HFFc6 (cell line): ENCODE measurements at places on chromosomes 13 and 19. TPM values are rescaled to one million over a fixed set of nuclear protein-coding genes. Genes with fewer than 3 reads are reported as not detected.

GRCh38 chr13:109938255-109938936, 152.0 kb upstream of the IRS2 start:
- DNase-seq: peak; percentile 63

DNA sequence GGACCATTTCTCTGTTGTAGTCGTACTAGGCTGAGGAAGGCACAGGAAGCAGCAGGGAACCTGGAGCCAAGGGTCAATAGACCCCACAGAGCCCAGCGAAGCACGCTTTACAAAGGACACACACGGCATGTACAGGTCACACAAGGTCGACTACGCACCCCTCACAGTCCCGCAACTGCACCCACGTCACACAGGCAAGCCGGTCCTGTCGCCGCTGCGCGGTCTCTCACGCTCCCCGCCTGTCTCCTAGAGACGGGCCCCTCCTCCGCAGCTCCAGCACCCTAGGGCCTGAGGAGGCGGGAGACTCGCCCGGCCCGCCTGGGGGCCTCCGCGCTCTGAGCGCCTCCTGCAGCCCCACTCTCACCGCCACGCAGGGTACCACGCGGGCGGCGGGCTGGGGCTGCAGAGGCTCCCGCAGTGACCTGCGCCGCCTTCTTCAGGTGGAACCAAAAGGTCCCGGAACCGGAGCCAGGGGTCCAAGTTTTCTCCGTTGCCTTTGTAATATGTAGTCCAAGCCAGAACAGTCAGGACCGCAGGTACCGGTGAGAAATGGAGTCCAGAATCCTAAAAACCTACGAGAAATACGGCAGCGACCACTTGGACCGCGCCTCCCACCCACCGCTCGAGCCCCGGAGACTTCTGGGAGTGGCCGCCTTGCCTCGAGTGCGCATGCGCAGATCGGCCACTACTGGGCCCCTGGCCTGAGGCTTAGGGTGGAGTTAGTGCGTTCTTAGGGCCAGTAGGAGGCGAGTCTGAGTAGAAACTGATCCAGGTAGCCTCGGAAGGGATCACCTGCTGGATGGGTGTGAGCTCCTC, at the start of gene ZNF607:
Gene ZNF607, minus strand, starts transcription at position 651 of the 816 bp plus-strand sequence. CDS start 8,143 bp downstream, outside the sequence.
- peak; percentile 84 for DNase-seq

GRCh38 chr13:54016542-54016941, 987.9 kb downstream of the OLFM4 start:
- DNase-seq: no peak

DNA sequence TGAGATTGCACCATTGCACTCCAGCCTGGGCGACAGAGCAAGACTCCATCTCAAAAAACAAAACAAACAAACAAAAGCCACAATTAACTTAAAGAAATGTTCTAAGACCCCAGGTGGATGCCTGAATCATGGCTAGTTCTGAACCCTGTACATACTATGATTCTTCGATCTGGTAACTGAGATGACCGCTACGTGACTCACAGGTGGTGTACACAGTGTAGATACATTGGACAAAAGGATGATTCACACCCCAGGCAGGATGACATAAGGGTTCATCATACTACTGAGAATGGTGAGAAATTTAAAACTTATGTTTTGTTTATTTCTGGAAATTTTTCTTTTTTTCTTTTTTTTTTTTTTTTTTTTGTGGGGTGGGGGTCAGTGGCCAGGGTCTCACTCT, 6.5 kb downstream of the ZNF426 start:
- DNase-seq: peak; percentile 24

Gene CARD8
- total RNA-seq: 9.5 and 15.0 TPM in 2 replicates

Gene EVI5L
- 28.8 to 32.5 TPM (median 29.1 TPM) in 3 replicates for total RNA-seq

DNA sequence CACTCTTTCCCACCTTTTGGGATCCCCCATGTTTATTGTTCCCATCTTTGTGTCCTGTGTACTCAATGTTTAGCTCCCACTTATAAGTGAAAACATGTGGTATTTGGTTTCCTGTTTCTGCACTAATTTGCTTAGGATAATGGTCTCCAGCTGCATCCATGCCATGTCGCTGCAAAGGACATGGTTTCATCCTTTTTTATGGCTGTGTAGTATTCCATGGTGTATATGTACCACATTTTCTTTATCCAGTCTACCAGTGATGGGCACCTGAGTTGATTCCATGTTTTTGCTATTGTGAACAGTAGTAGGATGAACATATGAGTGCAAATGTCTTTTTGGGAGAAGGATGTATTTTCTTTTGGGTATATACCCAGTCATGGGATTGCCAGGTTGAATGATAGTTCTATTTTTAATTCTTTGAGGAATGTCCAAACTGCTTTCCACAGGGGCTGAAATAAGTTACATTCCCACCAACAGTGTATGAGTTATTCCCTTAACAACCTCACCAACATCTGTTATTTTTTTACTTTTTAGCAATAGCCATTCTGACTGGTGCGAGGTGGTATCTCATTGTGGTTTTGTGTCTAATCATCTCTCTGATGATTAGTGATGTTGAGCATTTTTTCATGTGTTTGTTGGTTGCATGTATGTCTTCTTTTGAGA, 55.7 kb upstream of the MEDAG start:
- no peak for DNase-seq

DNA sequence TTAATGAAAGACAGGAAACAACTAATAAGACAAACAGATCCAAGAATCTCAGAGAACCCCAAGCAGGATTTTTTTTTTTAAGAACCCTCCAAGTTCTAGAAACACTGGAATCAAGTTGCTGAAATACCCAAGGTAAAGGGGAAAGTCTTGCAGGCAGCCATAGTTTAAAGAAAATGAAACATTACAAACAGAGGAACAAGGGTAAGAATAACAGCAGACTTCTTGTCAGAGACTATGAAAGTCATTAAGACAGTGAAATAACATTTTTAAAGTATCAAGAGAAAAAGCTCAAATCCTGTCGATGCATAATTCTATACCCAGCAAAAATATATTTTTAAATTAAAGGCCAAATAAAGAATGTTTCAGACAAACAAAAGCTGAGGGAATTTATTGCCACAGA, 67.1 kb downstream of the WASF3 start:
- DNase-seq: no peak

Gene VWA8
- 12.6 to 14.5 TPM (median 14.2 TPM) in 3 replicates for total RNA-seq

- DNase-seq: no peak
Measured at GRCh38 chr19:38682872-38683392, 35.5 kb downstream of the ACTN4 start.
